ENCODE measurements at places on chromosomes 4 and X.

- peak; percentile 92 for DNase-seq
Observed at GRCh38 chr4:4480685-4481398, 61.0 kb downstream of the STX18 start.

DNA sequence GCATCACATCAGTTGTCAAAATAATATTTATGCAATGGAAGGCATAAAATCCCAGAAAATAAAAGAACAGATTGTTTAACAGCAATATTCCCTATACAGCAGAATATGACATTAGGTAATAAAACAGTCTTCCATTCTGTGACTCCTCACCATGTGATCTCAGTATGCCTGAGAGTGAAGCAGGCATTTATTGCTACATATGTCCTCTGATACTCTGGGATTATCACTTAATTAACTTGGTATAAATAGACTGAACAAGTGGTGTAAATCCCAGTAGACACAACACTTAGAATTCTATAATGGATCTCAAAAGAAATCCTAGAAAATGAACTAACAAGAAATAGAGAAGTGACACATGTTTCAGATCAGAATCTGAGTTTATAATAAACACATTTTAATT is 841.3 kb downstream of the PDHA2 start:
- no peak for DNase-seq

DNA sequence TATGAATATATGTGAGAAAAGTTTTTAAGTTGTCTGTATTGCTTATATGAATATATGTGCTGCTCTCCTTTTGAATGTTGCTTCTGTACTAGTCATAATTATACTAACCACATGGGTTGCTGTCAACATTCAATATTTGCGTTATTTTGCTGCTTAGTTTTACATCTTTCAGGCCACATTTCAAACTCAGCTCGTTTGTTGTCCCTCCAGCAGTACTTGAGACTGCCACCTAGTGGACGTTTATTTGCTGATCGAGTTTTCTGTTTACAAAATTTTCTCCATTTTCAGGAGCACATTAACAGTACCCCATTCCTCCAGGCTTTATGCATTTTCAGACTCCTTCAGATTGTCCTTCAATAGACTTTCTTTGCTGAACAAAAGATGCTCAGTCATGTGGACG is 75.8 kb downstream of the NUDT11 start:
- DNase-seq = peak; percentile 23

GRCh38 chr4:18052158-18052557 is 30.6 kb upstream of the LCORL start:
- DNase-seq = no peak

GRCh38 chr4:144579411-144580030 is 66.4 kb upstream of the HHIP start:
- no peak for DNase-seq

GRCh38 chr4:147198411-147199051 is 252.9 kb upstream of the TTC29 start:
- DNase-seq = no peak

GRCh38 chr4:12697970-12698369 is 786.2 kb downstream of the RAB28 start:
- no peak for DNase-seq

Data from midbrain (tissue), 1 donor.